ENCODE measurements at places on chromosomes 2 and 18.

DNA sequence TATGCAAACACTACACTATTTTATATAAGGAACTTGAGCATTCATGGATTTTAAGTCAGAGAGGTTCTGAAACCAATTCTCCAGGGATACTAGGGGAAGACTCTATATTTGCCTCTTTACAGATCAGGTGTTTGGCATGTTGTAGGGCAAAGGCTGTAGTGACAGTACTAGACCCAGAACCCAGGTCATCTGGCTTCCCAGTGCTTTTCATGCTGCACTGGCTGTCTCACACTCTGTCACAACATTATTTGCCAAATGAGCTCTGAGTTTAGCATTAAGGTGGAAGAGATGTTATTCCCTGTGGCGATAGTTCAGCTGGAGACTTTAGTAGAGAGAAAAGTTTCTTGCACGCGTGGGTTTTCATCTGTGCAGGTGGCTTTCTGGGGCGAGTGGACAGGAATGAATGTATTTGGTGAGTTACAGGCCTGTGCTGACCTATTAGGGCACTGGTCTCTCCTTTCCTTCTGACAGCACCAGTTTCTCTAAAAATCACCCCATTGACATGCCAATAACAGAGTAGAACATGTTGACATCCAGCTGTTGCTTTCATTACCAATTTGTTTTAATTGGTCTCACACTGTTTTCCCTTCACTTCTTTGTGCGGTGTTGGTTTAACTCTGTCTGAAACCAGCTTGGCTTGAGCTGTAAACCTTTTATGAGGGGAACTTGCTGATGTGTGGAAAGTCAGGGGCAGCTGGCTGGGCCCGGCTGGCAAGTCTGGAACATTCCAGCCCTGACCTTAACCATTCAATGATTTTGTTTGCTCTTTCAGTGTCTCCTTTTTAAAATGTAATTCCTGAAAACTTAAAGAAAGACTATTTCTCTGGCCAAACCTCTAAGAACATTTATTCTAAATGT, 643.0 kb upstream of the FAM98A start:
- no peak for DNase-seq

DNA sequence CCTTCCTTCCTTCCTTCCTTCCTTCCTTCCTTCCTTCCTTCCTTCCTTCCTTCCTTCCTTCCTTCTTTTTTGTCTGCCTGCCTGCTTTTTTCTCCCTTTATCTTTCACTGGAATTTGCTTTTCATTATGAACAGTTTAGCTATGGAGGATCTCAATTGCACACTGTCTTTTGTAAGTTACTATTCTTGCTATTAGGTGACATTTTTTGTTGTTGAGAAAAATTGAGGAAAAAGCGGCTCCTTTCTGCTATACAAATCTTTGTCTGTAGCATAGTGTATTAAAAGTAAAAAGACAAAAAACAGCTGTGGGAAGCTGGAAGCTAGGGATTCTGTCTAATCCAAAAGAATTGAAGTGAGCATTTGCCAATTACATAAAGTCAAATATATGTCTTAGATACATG, 448.7 kb downstream of the DCDC2C start:
- no peak for DNase-seq

- no peak for DNase-seq
Measured at GRCh38 chr18:5159080-5159479, 38.0 kb downstream of the AKAIN1 start.

DNA sequence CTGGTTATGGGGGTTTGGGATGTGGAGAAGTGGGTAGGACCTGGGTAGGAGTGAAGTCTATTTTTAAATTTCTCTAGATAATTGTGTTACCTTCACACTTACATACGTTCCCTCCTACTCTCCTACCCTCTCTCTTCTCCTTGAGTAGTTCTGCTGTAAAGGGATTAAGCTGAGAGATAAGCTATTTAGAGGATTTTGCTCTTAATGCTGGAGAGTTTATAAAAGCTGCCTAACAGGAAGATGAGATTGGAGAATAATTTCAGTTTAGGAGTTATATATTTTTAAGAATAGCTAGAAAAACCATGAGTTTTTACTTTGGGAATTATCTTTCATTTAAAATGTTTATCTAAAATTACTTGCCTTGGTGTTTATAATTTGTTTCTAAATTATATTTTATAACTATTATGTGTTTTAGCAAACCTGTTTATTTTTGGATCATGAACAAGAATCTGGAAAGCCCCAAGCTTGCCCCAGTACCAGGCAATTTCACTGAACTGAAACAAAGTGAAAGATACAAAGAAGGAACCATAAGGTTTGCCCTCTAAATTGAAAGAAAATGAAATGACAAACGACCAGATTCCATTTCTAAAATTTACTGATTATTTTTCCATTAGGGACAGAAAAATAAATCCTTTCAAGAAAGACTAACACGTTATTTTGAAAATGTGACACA, 101.5 kb downstream of the ZNF532 start:
- no peak for DNase-seq

DNA sequence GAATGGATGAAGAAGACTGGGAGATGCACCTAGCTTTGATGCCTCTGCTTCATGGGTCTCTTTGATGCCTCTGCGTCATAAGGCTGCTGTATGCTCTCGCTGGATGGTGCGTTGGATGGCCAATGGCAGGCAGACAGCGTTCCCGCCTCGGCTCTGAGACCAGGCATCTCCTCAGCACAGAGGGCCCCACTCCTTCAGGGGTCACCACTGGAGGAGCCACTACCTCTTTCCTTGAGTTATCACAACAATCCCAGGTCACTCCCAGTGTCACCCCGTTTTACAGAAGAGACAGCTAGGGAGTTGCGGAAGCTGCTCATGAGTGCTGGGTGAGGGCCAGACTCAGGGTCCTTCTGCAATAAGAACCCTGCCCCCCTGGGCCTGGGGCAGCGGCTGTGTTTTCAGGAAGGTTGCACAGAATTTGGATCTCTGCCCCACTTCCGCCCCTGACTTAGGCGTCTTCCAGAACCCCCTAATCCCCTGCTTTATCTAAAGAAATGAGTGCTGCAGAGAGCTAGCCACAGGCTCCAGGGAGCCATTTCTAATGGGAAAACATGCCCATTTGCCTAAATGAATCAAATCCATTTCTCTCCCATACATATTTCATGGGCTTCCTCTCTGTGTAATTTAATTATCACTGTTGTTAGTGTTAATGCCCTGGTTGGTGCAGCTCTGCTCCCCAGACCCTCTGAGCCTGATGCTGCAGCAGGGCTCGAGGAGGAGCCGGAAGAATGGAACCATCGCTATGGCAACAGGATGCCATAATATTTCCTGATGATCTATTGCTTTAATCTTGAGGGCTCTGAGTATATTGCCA, 131.8 kb upstream of the HS6ST1 start:
- DNase-seq = no peak

DNA sequence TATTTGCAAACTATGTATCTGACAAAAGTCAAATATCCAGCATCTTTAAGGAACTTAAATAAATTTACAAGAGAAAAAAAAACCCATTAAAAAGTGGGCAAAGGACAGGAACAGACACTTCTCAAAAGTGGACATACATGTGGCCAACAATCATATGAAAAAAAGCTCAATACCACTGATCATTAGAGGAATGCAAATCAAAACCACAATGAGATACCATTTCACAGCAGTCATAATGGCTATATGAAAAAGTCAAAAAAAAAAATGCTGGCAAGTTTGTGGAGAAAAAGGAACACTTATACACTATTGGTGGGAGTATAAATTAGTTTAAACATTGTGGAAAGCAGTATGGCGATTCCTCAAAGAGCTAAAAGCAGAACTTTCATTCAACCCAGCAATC, 130.3 kb upstream of the LHCGR start:
- no peak for DNase-seq
